CD4-positive, CD25-positive, alpha-beta regulatory T cell (primary cell): ENCODE measurements at places on chromosomes 5 and 9. TPM values are rescaled to one million over a fixed set of nuclear protein-coding genes. Genes with fewer than 3 reads are reported as not detected.

The PFN3 gene
- not detected for polyA plus RNA-seq

The HAND1 gene
- not detected for polyA plus RNA-seq

The SLC1A1 gene
- polyA plus RNA-seq = 2.0 TPM

The IRX4 gene
- polyA plus RNA-seq = not detected

The ARHGEF37 gene
- polyA plus RNA-seq = 0.45 TPM

The SLC34A1 gene
- not detected for polyA plus RNA-seq

The ZFP37 gene
- 1.4 TPM for polyA plus RNA-seq

The GABRP gene
- polyA plus RNA-seq = not detected

The C1QTNF2 gene
- not detected for polyA plus RNA-seq

The HMMR gene
- 1.6 TPM for polyA plus RNA-seq

The ROPN1L gene
- polyA plus RNA-seq = 9.3 TPM

The ITK gene
- polyA plus RNA-seq = 222 TPM

The AP3B1 gene
- 32.1 TPM for polyA plus RNA-seq

The RAB3C gene
- not detected for polyA plus RNA-seq

The SPINK7 gene
- not detected for polyA plus RNA-seq

The FRRS1L gene
- polyA plus RNA-seq = not detected
